ENCODE measurements at places on chromosomes 12 and 14.

DNA sequence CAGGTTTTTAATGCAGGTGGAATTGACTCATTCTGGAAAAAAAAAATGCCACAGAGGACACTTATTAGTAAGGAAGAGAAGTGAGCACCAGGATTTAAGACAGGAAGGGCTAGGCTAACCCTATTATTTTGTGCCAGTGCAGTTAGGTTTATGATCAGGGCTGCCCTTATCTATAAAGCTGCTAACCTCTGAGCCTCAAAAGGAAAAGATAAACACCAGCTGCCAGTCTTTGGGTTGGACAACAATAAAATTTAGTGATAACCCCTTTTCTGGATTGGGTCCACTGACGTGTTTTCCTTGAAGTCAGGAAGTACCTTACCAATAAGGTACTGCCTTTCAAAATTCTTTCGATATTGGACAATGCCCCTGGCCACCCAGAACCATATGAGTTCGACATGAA is 128.9 kb downstream of the NUBPL start:
- peaks cover 8% of the 10 kb centered on the region for H3K4me1 ChIP-seq
- DNase-seq, result no peak
- no peak overlapping the region for H3K27ac ChIP-seq

GRCh38 chr12:28586481-28586880 is 396.2 kb downstream of the CCDC91 start:
- H3K4me1 ChIP-seq, result no peaks in the 10 kb centered on the region
- DNase-seq, result no peak
- no peaks in the 10 kb centered on the region for H3K27me3 ChIP-seq
- no peak overlapping the region for H3K27ac ChIP-seq
- no peaks in the 10 kb centered on the region for H3K36me3 ChIP-seq

DNA sequence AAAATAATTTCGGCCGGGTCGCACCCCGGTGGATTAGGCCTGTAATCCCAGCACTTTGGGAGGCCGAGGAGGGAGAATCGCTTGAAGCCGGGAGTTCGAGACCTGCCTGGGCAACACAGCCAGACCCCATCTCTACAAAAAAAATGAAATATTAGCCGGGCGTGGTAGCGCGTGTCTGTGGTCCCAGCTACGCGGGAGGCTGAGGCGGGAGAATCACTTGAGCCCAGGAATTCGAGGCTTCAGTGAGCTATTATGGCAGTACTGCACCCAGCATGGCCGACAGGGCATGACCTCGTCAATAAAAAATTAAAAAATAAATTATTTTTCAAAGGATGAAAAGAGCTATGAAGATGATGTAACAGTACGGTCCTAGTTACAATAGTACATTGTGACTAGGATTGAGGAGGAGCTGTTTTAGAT is 523 bp downstream of the GTF2H3 start:
- no peak for DNase-seq
- H3K4me1 ChIP-seq, result peaks cover 34% of the 10 kb centered on the region
- peaks cover 30% of the 10 kb centered on the region for H3K36me3 ChIP-seq

GRCh38 chr12:75756771-75757170 is 245.4 kb upstream of the KRR1 start:
- DNase-seq, result no peak
- no peaks in the 10 kb centered on the region for H3K4me1 ChIP-seq
- H3K36me3 ChIP-seq, result no peaks in the 10 kb centered on the region
- no peaks in the 10 kb centered on the region for H3K27me3 ChIP-seq

Data from esophagus muscularis mucosa (tissue), 4 donors.